ENCODE measurements at places on chromosomes 3 and 15. TPM values are rescaled to one million over a fixed set of nuclear protein-coding genes. Genes with fewer than 3 reads are reported as not detected.

The COL6A6 gene
- 5.2 TPM for polyA plus RNA-seq

The ECE2 gene
- not detected for polyA plus RNA-seq

The XCR1 gene
- polyA plus RNA-seq = 0.15 TPM

DNA sequence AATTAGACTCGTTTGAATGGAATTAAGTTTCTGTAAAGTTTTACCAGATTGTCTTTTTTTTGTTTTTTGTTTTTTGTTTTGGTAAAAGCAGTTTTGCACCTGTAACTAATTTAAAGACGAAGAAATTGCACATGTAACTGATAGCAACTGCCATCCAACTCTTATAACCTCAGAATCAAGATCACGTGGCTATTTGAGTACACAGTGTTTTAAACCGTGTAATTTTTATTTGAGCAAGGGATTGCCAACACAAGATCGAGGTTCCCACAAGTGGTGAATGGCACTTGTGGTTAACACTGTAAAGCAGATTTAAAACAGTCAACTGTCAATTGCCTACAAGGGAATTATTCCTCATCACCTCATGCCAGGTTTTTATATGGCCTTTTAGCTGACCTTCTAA lies 67.3 kb downstream of the PPARG start:
- no peak for DNase-seq

DNA sequence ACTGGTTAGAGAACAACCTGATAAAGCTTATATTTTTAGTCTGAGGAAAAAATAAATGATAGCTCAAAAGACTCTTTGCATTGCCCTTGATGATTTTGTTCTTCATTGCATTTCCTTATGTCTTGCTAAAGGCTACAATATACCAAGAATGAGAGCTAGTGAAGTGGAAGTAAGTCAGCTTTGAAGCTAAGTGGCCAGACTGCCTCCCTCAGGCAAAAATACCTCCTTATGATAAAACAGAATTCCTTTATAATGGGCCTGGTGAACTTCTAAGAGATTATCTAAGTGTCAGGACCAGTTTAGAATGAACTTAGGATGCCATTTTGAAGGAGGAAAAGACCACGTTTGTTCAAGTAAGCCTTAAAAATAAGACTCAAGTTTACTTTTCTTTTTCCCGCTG lies 678.4 kb downstream of the ROBO2 start:
- no peak for DNase-seq

- DNase-seq = peak; percentile 55
These were observed at the start of gene MYRIP for GRCh38 chr3:39809181-39809994. TSS of gene MYRIP (plus strand) at chr3:39809609. CDS start at chr3:39900817, 91,208 bp downstream.

- no peak for DNase-seq
These were observed 406.0 kb downstream of the ZBTB20 start for GRCh38 chr3:114741066-114741465.

The GASK1A gene
- polyA plus RNA-seq = 4.2 TPM

DNA sequence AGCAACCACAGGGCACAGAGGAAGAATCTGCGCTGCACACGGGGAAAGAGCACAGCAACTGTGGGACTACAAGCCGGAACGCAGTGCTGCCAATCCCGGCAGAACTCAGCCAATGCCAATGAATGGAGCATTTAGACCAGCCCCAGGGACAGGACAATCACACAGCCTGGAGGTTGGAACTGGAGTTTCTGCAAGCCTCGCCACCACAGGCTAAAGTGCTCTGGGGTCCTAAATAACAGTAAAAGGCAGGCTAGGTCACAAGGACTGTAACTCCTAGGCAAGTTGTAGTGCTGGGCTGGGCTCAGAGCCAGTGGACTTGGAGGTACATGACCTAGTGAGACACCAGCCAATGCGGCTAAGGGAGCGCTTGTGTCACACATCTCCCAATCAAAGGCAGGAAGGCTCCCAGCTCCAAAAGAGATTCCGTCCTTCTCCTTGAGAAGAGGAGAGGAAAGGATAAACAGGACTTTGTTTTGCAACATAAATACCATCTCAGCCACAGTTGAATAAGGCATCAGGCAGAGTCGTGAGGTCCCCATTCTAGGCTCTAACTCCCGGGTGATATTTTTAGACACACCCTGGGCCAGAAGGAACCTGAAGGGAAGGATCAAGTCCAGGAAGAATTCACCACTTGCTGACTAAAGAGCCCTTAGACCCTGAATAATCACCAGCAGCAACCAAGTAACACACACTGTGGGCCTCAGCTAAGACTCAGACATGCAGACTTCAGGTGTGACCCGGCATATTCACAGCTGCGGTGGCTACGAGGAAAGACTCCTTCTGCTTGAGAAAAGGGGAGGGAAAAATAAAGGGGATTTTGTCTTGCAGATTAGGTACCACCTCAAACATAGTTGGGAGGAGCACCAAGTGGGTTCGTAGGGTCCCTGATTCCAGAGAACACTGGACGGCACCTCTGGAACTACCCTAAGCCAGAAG lies 85.5 kb upstream of the XXYLT1 start:
- DNase-seq = no peak

GRCh38 chr3:189771842-189772450 lies 140.8 kb downstream of the TP63 start:
- no peak for DNase-seq

- DNase-seq = no peak
These were observed 428.0 kb downstream of the RAP2B start for GRCh38 chr3:153590051-153590450.

DNA sequence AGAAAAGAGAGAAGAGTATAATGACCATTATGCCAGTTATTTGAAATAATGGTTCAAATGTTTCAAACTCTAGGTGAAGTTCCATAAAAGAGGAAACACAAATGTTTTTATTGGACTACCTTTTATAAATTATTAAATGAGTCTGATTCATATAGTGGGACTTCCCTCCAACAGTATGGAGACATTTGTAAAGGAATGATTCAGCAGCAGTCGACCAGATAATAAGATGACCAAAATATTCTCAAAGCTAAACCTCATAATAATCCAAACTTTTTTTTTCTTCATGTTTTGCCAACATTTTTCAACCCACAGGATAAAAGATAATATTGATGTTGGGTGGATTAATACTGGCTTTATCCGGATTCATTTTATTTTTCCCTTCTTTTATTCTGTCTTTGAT lies 18.8 kb downstream of the TIPARP start:
- no peak for DNase-seq

DNA sequence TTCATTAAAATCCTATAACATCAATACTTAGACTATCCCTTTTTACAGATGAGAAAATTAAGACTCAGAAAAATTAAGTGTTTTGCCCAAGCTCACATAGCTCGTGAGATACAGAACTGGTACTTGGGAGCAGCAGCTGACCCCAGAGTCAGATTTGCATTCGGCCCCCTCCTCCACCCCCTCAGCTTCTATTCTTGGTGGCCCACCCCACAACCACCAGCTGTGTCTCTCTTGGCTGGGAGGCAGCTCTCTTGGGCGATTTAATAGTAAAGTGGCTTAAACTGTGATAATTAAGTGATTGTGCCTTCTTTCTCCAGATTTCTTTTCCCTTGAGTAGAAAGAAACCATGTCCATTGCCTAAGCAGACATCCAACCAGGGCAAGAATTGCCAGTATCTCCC lies 203.6 kb upstream of the PDZRN3 start:
- no peak for DNase-seq

DNA sequence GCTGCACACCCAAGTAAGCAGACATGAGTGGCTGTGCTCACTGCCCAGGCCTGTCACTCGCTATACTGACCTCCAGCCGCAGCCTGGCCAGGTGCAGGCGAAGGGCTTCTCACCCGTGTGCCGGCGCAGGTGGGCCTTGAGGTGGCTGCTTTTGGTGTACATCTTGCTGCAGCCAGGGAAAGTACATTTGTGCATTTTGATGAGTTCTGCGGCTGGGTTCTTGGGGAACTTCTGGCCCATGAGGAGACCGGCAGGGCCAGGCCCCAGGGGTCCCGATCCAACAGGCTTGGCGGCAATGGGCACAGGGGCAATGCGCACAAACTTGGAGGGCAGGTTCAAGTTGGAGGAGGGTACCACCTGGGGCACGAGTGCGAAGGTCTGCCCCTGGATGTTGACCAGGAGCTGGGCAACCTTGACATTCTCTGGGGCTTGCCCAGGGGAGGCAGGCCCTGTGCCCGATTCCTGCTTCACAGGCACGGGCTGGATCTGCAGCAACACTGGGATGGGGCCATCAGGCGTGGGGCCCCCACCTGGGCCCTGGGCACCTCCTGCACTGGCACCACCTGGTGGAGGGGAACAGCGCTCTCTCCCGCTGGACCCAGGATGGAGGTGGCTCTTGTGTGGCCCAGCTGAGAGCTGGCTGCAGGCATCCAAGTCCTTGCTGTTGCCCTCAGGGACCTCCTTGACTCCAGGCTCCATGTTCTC lies 5.3 kb downstream of the KLF15 start:
- no peak for DNase-seq

The CD200 gene
- polyA plus RNA-seq = 43.9 TPM

GRCh38 chr3:117355566-117355965 lies 646.0 kb downstream of the TUSC7 start:
- no peak for DNase-seq

DNA sequence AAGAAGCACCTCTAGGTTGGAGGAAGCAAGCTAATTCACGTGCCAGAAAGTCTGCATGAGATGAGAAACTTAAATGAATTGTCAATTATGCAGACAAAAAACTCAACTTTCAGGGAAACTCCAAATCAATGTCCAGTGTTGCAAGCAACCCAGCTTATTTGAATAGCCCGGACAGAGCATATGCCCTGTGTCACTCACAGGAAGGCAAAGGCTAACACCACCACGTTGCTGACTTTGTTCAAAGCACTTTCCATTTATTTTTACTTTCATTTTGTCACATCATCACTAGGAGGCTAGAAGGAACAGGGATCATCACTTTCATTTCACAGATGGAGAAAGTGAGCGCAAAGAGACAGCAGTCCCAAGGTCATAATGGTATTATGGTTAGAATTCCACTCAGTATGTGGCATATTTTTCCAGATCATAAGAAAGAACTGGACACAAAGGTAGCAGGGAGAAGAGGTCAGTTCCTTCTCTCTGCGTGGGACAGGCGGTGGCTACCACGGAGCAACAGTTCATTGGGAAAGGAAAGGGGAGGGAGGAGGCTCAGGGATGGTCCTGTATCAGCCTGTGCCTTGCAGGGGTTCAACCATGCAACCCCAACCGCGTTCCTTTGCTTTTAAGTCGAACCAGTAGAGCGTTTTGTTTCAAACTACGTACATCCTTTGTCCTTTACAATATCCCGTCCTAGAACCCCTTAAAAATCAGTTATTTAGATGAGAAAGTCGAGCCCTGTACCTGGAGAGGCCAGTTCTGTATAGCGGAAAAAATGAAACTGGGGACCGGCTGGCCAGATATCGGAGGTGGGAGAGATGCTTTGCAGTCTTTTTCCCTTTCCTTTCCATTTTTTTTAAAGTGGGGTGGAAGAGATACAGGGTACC lies 1.1 kb downstream of the HEG1 start:
- DNase-seq = no peak

DNA sequence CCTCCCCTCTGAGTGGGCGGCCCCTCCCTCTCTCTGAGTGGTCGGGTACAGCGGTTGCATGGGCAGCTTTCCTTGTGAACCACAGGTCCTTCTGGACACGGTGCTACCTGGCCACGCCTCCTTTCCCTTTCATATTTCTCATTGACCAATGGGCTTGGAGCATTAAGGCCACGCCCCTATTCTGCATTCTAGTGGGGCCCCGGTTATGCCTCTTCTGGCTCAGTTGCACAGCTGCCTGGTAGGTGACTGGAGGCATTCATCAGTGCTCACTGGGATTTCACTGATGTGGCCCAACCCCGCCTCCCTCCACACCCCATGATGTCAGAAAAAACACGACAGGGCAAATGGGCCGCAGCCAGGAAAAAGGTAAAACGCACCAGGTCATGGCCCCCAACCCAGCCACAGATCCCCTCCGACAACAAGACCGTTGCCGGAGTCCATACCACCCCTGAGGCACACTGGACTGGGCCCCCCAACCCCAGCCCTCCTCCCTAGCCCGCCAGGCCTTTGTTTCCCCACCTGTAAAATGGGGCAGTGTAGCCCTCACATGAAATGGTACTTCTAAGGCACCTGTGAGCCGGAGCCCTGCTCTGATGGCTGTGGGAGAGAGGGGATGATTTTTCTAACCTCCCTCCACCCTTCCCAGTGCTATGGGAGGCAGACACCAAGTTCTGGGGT lies 26.3 kb downstream of the NGRN start:
- DNase-seq = no peak

DNA sequence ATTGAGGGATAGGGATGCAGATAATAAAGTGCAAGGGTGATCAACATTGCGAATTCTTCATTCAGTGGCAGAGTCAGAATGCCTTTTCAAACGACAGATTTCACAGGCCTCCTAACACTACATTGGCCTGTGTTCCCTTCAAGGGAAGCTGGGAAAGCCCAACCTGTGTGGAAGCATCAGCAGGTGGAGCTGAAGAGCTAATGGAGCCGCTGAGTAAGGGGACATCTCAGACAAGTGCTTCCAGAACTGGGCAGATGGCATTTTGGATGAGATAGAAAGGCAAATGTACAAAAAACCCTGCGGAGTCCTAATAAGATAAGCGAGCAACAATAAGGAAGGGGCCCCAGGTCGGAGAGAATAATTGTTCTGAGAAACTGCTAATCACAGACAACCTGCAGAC lies 8.5 kb upstream of the SLC24A5 start:
- DNase-seq = no peak

DNA sequence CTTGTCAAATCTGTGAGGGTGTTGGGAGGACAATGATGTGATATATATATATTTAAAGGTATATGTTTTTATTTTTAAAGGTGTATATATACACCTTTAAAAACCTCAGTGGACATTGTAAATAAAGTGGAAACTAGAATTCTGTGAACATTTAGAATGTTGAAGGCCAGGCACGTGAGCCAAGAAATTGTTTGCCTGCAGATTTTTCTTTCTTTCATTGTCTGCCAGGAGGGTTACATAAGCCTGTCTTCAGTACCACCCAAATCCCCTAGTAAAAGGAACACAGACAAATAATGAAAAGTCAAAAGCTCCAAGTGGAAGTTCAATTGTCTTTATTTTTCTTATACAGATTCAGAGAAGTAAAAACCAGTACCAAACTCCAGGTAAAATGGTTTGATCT lies 42.4 kb downstream of the TM4SF4 start:
- DNase-seq = no peak

DNA sequence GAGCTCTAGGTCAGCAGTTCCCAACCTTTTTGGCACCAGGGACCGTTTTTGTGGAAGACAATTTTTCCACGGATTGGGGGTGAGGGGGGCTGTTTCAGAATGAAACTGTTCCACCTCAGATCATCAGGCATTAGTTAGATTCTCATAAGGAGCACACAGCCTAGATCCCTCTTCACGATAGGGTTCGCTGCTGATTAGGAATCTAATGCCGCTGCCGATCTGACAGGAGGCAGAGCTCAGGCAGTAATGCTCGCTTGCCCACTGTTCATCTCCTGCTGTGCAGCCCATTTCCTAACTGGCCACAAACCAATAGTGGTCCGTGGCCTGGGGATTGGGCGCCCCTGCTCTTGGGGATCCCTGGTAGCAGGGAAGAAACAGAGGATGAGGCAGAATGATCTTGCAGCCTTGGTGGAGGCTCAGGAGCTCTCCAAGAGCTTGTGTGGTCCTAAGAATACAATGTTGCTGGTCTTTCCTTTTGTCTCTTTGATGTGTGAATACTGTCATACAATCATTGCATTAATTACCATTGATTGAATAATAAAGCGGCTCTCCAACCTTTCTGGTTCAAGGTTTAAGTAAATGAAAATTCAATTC lies 183.2 kb downstream of the FNDC3B start:
- no peak for DNase-seq

Data from left renal pelvis (tissue), 4 donors.